ENCODE measurements at places on chromosomes 2 and 18.

DNA sequence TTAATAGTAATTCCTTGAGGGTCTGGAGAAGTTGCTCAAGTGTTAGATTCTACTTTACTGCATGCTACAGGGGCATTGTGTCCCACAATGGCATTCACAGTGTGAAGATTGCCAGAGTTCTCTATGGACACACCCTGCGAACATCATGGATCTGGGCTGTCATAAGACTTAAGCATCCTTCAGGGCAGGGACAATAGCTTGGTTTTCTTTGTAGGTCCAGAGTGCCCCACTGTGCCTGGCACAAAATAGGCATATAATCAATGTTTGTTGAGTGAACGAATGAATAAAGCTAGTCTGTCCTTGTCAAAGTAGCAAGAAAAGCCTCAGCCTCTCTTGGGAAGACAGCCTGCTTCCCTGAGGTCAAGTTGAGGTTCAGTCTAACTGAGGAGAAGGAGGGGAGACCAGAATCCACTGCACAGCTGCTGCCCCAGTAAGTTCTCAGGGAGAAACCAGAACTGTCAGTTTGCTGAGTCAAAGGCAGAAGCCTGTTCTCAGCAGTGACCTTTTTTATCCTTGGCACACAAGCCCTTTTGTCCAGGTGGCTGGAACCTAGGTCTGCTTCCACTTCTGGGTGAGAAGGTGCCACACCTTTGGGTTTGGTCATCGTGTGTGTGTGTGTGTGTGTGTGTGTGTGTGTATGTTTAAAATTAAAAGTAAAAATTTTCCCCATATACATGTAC, 15.0 kb downstream of the INPP4A start:
- no peak for DNase-seq

DNA sequence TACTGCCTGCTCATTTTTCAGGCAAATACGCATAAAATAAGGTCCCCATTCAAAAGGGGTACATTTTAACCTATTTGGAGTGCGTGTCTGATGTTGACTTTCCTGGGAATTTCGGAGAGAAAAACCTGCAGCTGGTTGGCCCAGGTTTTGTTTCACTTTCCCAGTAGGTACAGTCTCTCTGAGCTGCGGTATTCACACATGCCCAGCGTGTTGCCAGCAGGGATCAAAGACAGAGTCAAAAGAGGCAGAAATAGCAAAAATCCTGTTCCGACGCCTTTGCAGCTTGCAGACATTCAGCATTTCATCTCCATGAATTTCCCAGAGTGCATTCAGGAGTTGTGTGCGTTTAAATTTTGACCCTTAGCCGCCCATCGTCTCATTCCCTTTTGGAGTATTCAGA, 855.4 kb upstream of the CELF4 start:
- no peak for DNase-seq

DNA sequence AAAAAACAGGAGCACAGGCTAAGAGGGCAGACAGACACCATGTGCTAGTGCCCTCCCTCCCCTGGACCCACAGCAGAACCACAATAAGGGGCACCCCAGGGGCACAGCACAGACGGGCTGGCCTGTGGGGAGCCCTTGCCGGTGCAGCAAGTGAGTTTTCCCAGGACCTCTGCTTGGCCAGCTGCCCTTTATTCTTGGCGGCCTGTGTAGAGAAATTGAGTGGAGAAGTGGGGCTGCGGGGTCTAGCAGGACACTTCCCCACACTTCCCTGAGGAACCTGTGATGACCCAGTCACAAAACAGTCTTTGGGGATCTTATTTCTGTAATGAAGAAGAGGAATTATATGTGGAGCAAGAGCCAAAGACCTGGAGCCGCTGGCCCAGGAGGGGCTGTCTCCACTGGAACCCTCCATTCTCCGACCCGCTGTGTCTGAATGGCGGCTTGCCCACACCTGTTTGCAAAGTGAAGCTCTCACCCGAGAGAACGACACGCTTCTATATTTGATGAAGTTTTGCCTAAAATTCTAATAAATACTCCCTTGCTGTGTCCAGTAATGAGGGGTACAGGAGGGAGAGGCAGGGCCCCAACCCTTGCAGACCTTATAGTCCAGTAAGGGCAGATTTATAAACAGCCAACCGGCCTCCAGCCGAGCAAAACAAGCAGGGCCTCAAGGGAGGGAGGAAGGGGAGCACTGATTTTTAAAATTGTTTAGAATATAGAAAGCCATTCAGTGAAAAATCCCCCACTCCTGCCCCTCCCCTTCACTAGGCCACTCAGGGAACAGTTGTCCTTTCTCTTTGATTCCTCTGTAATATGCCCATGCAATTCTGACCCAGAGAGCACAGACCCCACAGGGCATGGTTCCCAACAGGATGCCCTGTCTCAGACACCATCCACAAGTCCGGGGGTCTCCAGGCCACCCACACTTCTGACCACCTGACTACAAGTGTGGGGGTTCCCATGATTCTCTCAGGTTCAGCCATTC, 44.7 kb upstream of the SNED1 start:
- DNase-seq = no peak

GRCh38 chr2:234137400-234138014, 87.0 kb downstream of the SPP2 start:
- DNase-seq = no peak

GRCh38 chr2:72895759-72896281, 8.6 kb downstream of the SPR start:
- DNase-seq = no peak

DNA sequence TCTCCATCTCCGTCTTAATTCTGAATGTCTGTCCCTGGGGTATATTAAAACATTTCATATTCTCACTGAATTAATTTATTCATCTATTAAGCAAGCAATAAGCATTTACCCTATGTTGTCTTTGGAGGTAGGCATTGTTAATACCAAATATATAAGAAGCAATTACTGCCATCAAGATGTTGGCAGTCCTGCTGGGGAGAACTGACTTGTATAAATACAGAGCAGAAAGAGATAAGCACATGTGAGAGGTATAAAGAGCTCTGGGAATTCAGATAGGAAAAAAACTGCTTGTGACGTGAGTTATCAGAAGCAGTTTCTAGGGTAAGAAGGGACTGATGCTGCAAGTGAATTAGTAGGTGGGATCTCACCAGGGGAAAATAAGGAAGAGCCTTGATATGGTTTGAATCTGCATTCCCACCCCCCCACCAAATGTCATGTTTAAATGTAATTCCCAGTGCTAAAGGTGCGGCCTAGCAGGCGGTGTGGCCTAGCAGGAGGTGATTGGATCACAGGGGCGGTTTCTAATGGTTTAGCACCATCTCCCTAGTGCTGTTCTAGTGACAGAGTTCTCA, 286.8 kb downstream of the RAD51AP2 start:
- DNase-seq = no peak

- no peak for DNase-seq
These were observed 87.4 kb downstream of the MYO3B start for GRCh38 chr2:170265321-170265720.

- DNase-seq = no peak
These were observed 232.7 kb downstream of the CLIP4 start for GRCh38 chr2:29347774-29348461.

GRCh38 chr2:46887028-46887885, 28.3 kb downstream of the MCFD2 start:
- DNase-seq = no peak

DNA sequence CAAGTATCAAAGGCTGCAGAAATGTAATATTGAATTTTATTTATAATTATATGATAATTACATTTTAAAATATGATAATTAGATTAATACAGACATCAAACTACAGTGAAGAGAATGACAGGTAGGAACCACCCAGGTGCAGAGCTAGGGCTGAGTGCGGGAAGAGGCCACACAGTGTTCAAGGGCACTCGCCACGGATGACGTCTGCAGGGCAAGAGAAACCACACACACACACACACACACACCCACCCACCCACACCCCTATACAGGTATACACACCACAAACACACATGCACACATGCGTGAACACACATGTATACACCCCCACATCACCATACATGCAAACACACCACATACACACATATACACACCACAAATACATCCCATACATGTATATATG, 41.2 kb downstream of the MBP start:
- DNase-seq = no peak

DNA sequence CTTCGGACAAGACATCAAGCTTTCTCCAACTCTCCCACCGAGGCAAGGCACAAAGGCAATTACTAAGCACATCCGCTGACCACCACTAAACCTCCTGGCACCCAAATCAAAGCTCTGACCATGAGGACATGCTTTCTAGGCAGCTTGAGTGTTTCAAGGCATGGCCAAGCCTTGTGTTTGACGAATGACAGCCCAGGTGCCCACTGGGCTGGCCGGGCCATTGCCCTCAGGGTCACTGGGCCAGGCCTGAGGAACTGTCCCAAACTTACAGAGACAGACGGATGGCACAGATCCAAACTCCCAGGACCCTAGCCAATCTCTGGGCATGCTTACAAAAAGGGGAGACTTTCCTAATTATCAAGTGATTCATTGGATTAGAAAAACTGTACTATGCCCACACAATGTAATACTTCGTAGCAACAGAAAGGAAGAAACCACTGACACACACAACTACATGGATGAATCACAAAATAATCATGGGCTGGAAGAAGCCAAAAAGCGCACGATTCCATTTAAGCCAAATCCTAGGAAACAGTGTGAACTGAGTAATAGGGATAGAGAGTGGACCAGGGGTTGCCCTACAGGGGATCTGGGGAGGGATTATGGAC, 20.2 kb downstream of the CRACDL start:
- no peak for DNase-seq

GRCh38 chr2:221780281-221780688, 208.2 kb upstream of the EPHA4 start:
- DNase-seq = no peak

- DNase-seq = no peak
These were observed 120.0 kb upstream of the EPC2 start for GRCh38 chr2:148524519-148524919.

- DNase-seq = no peak
These were observed 86.0 kb upstream of the SNTG2 start for GRCh38 chr2:864501-865106.

GRCh38 chr18:35573531-35573930, 8.0 kb upstream of the GALNT1 start:
- DNase-seq = no peak

- no peak for DNase-seq
These were observed 7.8 kb downstream of the NCL start for GRCh38 chr2:231456295-231457004.

- no peak for DNase-seq
These were observed 302.3 kb upstream of the ID2 start for GRCh38 chr2:8379549-8379948.

DNA sequence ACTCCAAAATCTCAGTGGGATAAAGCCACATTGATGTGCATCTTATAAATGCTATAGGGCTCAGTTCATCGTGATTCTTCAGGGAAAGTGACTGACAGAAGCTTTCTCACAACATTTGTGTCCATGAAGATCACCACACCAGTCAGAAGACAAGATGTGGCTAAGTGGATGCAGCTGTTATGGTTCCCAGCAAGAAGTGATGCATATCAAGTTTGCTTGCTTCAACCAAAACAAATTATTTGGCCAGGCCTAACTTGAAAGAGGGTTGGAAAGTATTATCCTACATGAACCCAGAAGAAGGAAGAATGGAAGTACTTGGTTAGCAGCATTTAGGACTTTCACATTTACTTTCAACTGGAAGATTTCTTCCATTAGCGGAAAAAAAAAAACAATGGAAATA, 210.0 kb upstream of the ACVR2A start:
- DNase-seq = no peak

DNA sequence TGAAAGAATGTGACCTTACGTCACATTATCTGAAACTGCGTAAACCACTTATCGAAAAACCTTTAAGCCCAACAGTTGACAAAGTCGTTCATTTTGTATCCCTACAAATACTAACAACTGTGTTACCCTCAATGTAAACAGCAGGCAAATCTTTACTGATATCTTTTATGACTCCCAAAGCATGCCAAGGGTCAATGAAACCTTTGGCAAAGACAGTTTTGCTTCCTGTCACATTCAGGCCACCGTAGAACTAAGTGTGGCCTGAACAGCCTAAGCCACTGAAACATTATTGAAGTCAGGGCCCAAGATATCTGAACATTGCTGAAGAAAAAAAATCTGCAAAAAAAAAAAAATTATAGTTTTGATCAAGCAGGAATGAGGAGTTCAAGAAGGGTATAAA, 77.3 kb downstream of the FAM124B start:
- DNase-seq = no peak

- DNase-seq = no peak
These were observed 86.7 kb downstream of the L3MBTL4 start for GRCh38 chr18:6327895-6328620.

- no peak for DNase-seq
These were observed 326.9 kb downstream of the SLC4A3 start for GRCh38 chr2:219954331-219954730.

GRCh38 chr2:241065355-241065803, 36.7 kb downstream of the MTERF4 start:
- DNase-seq = no peak

DNA sequence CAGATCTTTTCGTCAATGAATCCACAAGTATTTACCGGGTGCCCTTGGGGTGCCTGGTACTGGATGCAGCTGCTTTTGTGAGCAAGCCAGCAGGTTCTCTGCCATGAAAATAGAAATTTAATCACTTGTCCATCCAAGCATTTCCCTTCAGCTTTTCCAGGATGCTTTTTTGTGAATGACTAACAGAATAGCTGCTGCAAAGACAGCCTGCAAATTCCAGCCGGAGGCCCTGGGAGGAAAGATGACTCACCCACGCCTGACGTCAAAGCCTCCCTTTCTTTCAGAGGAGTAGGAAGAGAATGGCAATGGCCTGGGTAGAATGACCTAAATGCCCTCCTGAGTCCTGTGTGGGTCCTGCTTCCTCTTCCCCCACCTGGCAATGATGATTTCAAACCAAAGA, 111.9 kb downstream of the AP1S3 start:
- peak; percentile 77 for DNase-seq

DNA sequence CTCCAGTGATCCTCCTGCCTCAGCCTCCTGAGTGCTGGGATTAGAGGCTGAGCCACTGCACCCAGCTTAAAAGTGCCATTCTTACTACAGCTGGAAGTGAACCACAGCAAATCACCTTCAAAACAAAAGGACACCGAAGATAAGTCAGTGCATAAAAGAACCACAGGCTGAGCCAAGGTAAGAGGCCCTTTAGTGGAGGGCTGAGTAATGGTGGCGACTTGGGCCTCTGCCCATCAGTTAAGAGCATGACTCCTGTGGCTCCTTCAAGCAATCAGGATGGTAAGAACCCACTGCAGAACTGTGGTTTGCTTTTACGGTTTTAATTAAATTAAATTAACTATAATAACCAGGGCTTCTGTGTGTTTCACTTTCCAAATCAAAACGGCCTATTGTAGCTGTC, 75.1 kb downstream of the CTAGE1 start:
- no peak for DNase-seq

- no peak for DNase-seq
These were observed 120.9 kb upstream of the SMIM21 start for GRCh38 chr18:75548353-75548905.

DNA sequence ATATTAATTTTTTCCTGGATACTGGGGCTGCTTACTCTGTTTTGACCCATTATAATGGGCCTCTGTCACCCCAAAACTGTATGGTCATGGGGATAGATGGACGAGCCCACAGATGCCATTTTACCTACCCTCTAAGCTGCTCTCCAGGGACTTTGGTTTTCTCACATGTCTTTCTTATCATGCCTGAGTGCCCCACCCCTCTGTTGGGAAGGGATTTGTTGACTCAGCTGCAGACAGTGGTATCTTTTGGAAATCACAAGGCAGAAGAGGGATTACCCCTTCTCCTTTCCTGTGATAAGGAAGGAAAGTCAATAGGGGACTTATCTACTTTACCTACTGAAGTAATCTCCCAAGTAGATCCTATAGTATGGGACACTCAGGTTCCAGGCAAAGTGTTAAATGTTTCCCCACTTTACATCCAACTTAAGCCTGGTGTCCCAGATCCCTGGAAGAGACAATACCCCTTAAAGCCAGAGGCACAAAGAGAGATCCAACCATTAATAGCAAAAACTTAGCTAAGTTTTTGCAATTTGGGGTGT, 182.7 kb downstream of the RNF152 start:
- no peak for DNase-seq
